Common myeloid progenitor, CD34-positive (primary cell): ENCODE measurements at places on chromosomes 5 and 9.

GRCh38 chr9:115132648-115133047 lies 14.7 kb upstream of the TNC start:
- H3K4me1 ChIP-seq = no peaks in the 10 kb centered on the region
- H3K36me3 ChIP-seq = no peaks in the 10 kb centered on the region
- H3K27me3 ChIP-seq = no peaks in the 10 kb centered on the region
- no peak overlapping the region for H3K27ac ChIP-seq
- H3K4me3 ChIP-seq = no peak overlapping the region

DNA sequence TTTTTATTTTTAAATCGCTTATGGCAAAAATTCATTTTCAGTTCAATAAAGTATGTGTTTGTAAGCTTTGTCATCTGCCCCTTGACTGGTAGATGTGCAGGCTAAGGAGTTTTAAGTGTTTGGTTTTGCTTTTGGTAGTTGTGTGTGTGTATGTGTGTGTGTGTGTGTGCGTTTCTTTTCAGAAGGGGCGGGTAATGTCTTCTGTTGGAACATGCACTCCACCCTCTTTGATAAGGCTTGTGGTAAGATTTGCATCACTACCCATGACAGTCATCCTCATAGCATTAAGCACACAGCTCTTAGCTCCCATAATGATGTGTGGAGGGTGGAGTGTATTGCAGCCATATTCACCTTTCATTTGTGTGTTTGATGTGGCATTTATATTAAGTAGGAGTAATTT lies 92.1 kb upstream of the FSD1L start:
- H3K36me3 ChIP-seq = no peaks in the 10 kb centered on the region
- H3K4me1 ChIP-seq = no peaks in the 10 kb centered on the region
- no peak overlapping the region for H3K27ac ChIP-seq

- H3K27ac ChIP-seq = no peak overlapping the region
- no peaks in the 10 kb centered on the region for H3K4me1 ChIP-seq
Measured at GRCh38 chr9:18071651-18072060, 402.3 kb upstream of the ADAMTSL1 start.

DNA sequence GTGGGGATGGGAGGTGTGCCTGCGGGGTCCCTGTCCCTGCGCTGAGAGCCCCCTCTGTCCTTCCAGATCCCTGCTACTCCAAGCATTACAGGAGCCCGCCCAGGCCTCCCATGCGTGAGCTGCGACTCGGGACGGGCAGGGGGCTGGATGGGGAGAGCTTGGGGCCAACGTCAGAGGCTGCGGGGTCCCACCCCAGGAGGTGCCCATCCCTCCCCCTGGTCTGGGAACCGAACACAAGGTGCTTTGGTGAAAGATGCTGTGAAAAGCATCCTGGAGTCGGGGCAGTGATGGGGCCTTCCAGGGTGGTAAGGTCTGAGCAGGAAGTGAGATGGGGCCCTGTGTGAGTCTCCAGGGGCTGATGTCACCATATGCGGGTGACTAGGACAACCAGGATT lies 2.7 kb downstream of the LCN9 start:
- no peaks in the 10 kb centered on the region for H3K4me1 ChIP-seq
- DNase-seq = no peak
- H3K36me3 ChIP-seq = no peaks in the 10 kb centered on the region
- H3K27ac ChIP-seq = no peak overlapping the region
- no peaks in the 10 kb centered on the region for H3K27me3 ChIP-seq
- no peak overlapping the region for H3K4me3 ChIP-seq

DNA sequence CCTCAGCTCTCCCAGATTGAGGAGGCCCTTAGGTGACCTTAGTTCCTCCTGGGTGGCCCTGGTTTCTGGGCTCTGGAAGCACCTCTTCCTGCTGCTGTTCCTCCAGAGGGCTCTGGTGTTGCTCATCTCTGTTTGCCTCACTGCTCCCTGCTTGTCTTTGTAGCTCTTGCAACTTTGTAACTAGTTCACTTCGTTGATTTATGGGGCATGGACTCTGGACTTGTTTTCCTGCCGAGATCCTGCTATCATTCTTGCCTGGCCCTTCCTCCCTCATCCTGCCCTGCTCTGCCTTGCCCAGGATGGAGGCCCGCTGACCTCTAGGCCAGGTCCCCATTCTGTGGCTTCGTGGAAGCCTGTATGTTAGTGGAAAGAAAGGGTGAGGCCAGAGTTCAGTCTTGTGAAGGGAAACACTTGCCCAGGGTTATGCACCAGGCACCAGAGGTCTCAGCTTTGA lies 169.3 kb downstream of the MACROH2A1 start:
- DNase-seq = no peak
- peaks cover 4% of the 10 kb centered on the region for H3K4me1 ChIP-seq
- H3K36me3 ChIP-seq = no peaks in the 10 kb centered on the region
- H3K27me3 ChIP-seq = no peaks in the 10 kb centered on the region

- no peak for DNase-seq
- no peak overlapping the region for H3K27ac ChIP-seq
- H3K4me3 ChIP-seq = no peak overlapping the region
- no peaks in the 10 kb centered on the region for H3K36me3 ChIP-seq
- H3K4me1 ChIP-seq = no peaks in the 10 kb centered on the region
Measured at GRCh38 chr5:175816348-175816747, 55.0 kb upstream of the CPLX2 start.

DNA sequence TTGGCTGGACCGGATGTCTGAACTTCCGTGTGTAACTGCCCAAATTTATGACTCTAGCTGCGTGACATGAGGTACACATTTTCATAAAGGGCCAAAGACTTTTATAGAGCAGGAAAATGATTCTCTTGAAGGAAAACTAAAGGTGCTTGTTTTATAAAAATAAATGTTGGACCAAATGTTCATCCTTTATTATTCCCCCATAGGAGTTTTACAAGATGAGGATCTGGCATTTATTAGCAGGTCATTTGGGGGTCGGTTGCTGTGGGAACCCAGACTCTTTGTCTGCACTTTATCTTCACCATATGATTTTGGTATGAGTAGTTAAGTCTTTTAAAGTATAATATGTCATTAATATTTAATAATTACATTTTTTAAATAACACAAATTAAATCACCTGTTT lies 571.2 kb downstream of the EFNA5 start:
- H3K27me3 ChIP-seq = no peaks in the 10 kb centered on the region
- no peaks in the 10 kb centered on the region for H3K36me3 ChIP-seq
- no peaks in the 10 kb centered on the region for H3K4me1 ChIP-seq
- no peak overlapping the region for H3K4me3 ChIP-seq

GRCh38 chr9:21287280-21287679 lies 17.8 kb downstream of the IFNA5 start:
- no peaks in the 10 kb centered on the region for H3K36me3 ChIP-seq
- H3K27me3 ChIP-seq = no peaks in the 10 kb centered on the region
- no peak overlapping the region for H3K4me3 ChIP-seq
- no peak for DNase-seq

DNA sequence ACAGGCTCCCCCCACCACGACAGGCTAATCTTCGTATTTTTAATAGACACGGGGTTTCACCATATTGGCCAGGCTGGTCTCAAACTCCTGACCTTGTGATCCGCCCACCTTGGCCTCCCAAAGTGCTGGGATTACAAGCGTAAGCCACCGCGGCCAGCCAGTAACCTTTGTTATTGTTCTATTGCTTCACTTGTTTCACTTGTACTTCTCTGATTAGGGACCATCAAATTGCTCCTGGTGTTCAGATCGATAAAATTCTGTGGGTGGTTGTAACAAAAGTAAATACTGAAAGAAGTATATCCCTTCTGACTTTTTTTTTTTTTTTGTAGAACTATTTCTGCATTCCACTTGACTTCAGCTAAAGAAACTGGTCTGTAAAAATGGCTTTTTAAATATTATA lies 445.5 kb upstream of the CDH10 start:
- DNase-seq = no peak
- H3K4me3 ChIP-seq = no peak overlapping the region
- H3K4me1 ChIP-seq = no peaks in the 10 kb centered on the region

DNA sequence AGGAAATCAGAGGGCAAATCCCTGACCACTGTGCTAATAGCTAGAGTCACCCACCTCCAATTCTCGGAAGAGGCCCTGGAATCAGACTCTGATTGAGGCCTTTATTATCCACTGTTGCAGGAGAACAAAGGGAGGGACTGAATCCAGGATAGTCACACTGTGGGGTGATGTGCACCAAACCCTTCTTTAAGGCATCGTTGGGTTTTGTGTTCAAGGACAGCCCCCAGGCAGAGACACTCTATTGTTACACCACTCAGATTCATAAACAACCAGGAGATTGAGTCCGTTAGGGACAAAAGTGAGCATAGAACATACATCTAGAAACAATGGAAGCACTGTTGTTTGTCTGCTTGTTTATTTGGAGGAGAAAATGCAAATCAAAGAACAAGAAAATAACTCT lies 124.6 kb upstream of the TBCA start:
- H3K36me3 ChIP-seq = no peaks in the 10 kb centered on the region
- no peaks in the 10 kb centered on the region for H3K4me1 ChIP-seq
- no peak overlapping the region for H3K4me3 ChIP-seq
- H3K27ac ChIP-seq = no peak overlapping the region

DNA sequence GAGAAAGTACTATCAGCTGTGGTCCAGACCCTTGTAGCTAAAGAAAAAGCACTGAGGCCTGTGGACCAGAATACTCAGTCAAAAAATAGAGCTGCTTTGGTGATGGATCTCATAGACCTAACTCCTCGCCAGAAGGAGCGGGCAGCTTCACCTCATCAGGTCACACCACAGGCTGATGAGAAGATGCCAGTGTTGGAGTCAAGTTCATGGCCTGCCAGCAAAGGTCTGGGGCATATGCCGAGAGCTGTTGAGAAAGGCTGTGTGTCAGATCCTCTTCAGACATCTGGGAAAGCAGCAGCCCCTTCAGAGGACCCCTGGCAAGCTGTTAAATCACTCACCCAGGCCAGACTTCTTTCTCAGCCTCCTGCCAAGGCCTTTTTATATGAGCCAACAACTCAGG lies 8.9 kb downstream of the RAB24 start:
- no peak for DNase-seq
- H3K27me3 ChIP-seq = no peaks in the 10 kb centered on the region
- H3K4me3 ChIP-seq = no peak overlapping the region

DNA sequence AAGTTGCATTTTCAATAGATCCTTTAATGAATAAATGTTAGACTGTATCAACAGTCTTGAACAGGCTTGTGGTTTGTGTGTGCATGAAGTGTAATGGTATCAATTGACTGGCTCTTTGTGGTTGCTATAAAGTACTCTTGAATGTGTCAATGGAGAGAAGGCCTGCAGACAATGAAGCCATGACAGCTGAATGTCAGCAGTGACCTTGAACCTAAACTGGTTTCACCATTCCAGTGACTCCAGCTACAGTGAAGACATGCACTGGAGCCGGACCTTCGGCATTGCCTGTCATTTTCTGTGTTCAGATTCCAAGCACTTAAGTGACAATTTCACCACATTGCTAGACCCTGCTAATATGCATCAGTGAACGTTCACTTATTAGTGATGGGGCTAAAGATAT lies 276.0 kb upstream of the TMEM161B start:
- H3K27me3 ChIP-seq = peaks cover 5% of the 10 kb centered on the region
- no peak overlapping the region for H3K4me3 ChIP-seq
- DNase-seq = no peak
- no peak overlapping the region for H3K27ac ChIP-seq
- no peaks in the 10 kb centered on the region for H3K36me3 ChIP-seq

DNA sequence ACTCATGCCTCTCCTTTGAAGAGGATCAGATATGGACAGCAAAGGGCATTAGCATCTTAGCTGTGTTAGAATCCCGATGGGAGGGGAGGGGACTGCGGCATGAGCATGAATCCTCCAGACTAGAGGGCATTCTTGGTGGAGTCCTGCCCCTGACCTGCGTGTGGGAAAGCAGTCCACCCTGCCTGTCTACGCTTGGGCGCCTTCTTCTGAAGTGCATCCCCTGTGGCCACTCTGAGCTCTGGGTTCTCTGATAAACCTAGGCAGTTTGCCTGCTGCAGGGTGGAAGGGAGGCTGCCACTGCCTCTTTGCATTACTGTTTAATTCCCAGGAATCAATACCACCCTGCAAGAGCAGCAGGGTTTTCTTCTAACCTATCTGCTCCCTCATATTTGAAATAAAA lies 169.3 kb downstream of the INSYN2B start:
- no peak overlapping the region for H3K27ac ChIP-seq
- no peak overlapping the region for H3K4me3 ChIP-seq
- H3K27me3 ChIP-seq = no peaks in the 10 kb centered on the region
- peaks cover 71% of the 10 kb centered on the region for H3K36me3 ChIP-seq

DNA sequence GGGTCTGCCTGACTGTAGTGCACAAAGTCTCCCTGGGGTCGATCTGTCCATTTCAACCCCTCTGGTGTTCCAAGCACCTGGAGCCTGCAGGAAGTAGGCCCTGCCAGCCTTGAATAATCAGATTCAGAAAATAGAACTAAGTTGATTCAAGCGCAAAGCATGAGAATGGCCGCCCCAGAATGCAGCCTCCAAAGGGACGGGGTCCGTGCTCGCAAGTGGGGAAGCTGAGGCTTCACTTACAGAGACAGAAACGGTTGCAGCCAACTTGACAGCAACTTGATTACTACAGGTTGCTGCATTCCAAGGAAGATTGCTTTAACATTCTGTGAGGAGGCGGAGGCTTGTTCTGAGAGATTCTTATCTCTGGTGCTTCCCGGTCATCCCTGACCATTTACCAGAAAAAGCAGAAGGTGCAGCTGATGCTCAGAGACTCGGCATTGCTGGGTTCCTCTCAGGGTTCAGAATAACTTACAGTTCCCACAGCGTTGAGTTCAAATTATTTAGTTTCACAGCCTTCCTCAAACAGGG lies 14.9 kb upstream of the LRRC14B start:
- no peaks in the 10 kb centered on the region for H3K36me3 ChIP-seq
- H3K27ac ChIP-seq = no peak overlapping the region
- H3K4me1 ChIP-seq = no peaks in the 10 kb centered on the region

DNA sequence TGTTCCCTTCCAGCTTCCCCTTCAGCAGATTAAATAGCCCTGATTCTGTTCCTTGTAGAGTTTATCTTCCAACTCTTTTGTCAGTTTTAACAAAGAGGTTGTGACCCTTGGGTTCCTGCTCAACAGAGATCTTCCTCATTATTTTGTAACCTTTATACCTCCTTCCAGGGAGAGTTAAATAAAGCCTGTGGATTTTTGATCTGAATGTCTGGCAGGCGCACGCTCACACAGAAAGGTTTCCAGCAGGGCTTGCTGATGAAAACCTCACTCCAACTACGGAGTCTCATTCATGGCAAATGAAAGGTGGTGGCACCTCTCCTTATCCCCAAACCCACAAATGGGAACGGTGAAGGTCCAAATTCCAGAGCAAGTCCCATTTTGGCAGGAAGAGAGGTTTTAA lies 129.0 kb downstream of the SREK1 start:
- H3K27ac ChIP-seq = no peak overlapping the region
- H3K4me3 ChIP-seq = no peak overlapping the region
- H3K4me1 ChIP-seq = no peaks in the 10 kb centered on the region
- H3K27me3 ChIP-seq = no peaks in the 10 kb centered on the region
- H3K36me3 ChIP-seq = no peaks in the 10 kb centered on the region

DNA sequence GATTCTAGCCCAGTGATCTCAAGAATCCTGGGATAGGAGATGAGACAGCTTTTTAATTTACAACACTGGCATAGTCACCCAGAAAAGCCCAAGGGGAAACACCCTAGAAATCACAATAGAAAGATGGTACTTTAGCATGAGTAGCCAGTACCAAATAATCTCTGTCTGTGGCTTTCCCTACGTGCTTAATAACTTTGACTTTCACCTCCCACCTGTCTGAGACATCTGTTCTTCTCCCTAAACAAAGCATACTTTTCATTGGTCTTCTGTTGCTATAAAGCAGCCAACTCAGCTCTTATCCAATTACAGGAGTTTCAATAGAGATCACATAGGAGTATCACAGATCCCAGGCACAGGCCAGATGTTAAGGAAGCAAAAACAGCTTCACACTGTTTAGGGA lies 10.4 kb downstream of the MARCHF3 start:
- H3K27me3 ChIP-seq = no peaks in the 10 kb centered on the region
- H3K4me3 ChIP-seq = no peak overlapping the region
- no peaks in the 10 kb centered on the region for H3K4me1 ChIP-seq
- DNase-seq = no peak
- no peaks in the 10 kb centered on the region for H3K36me3 ChIP-seq
- no peak overlapping the region for H3K27ac ChIP-seq
